Eye (tissue), 1 donor: ENCODE measurements at places on chromosomes 4 and X.
A peak's percentile ranks its signal among the peaks of the same experiment; 100 is the strongest.

GRCh38 chr4:107603430-107603829 is 116.6 kb downstream of the PAPSS1 start:
- no peak for DNase-seq

DNA sequence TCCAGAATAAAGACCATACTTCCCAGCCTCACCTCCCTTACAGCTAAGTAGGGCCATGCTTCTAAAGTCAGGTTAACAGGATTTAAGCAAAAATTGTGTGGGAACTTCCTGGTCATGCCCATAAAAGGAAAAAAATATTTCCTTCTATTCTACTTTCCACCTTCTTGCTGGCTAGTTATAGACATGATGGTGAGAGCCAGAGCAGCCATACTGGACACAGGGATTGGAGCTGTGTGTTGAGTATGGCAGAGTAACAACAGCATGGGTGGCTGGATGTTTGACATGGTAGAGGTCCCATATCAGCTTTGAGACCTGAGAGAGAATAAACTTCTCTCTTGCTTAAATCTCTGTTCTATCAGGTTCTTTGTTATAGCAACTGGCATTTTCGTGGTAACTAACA is 15.1 kb upstream of the CBR4 start:
- no peak for DNase-seq

- DNase-seq: no peak
These were observed 50.2 kb downstream of the ZNF827 start for GRCh38 chr4:145888393-145888792.

- no peak for DNase-seq
These were observed 52.7 kb downstream of the COX7B2 start for GRCh38 chr4:46856333-46856732.

GRCh38 chrX:46247456-46247855 is 297.8 kb downstream of the ZNF674 start:
- no peak for DNase-seq

- DNase-seq: no peak
These were observed 29.1 kb upstream of the DHX15 start for GRCh38 chr4:24613502-24613901.

DNA sequence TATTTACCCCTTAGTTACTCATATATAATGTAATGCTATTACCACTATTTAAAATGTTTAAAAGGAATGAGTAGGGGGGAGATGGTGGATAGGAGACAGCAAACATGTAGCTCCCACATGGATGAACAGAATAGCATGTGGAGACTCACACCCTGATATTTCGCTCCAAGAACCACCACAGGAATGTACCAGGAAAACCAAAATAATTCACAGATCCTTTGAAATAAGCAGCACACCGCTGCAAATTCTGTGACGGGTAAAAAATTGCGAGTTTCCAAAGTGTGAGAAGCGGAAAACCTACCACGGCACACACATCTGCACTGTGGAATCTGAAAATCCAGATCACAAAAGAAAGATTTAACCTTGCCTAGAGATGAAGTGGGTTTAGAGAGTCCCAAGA is 428.2 kb downstream of the TLL1 start:
- no peak for DNase-seq

- DNase-seq: no peak
These were observed 227.2 kb downstream of the COX18 start for GRCh38 chr4:72842323-72842722.

GRCh38 chr4:159280442-159281172 is 177.7 kb downstream of the RAPGEF2 start:
- no peak for DNase-seq

- DNase-seq: no peak
These were observed 909.4 kb downstream of the FSTL5 start for GRCh38 chr4:161254375-161254774.

- DNase-seq: no peak
These were observed 23.1 kb upstream of the GATB start for GRCh38 chr4:151783867-151784266.

- no peak for DNase-seq
These were observed 228.1 kb upstream of the ANXA3 start for GRCh38 chr4:78323439-78323838.

GRCh38 chr4:57071326-57071725 is 38.9 kb downstream of the IGFBP7 start:
- no peak for DNase-seq

GRCh38 chrX:118675966-118676349 is 51.4 kb upstream of the IL13RA1 start:
- DNase-seq: no peak

DNA sequence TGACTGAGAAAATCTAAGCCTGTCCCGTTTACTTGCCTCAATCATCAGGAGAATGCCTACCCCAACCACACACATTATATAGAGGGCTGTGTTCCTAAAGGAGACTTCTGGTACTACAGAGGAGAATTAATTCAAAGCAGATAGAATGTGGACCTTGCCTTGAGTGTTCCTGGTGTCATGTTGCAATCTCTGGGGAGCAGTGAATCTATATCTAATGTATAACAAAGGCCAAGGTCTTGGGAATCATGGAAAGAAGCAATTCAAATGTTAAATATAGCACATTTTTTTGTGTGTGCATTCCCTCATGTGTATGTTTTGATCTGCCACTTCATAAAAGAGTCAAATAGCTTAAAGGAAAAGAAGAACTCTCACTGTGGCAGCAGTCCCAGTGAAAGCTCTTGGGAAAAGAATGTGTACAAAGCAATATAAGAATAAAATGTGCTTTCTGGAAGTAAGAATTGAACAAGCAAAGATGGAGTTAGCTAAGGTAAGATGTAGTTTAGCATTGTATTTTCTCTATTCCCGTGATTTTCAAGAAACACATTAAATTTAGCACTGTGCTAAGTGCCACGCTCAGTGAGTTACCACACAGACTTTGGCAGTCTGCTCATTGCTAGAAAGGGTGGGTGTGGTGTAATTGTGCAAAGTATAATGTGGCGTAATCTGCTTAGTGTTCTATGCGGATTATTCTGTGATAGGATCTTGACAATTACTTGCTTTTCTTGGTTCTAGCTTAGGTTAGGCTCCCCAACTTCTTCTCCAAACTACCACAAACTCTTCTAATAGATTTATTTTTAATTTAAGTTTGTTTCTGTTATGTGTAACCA is 13.7 kb downstream of the ADH6 start:
- DNase-seq: peak; percentile 59

GRCh38 chr4:51867689-51868448 is 24.9 kb downstream of the DCUN1D4 start:
- no peak for DNase-seq

DNA sequence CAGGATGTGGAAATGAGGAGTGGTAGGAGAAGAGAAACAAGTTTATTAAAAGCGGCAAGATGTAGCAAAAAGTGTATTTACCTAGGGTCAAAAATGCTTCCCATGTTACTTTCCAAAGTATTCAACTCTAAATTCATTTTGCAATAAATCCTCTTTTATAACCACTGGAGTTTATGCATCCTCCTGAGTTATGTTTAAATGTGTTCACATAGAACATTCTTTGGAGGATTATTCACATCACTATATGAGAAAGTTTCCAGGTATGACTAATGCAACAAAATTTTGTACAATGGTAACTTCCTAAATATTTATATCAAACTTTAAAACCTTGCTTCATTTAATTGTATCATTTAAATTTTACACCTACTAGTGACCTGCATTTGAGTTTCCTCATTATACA is 870.6 kb upstream of the SLIT2 start:
- DNase-seq: no peak

DNA sequence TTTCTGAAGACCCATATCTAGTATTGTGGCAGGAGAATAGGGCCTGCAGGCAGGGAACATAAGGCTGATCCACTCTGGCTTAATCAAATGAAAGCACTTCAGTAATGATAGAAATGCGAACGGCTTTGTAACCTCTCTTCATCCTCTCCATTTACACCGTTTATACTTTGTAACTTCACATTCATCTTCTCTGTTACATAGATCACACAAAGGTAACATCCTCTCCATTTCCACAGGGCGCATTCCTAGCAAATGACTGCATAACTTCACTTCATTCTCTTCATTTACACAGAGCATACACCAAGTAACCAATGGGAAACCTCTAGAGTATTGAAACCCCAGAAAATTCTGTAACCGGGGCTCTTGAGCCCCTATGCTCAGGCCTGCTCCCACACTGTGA is 65.5 kb upstream of the SLC34A2 start:
- no peak for DNase-seq

DNA sequence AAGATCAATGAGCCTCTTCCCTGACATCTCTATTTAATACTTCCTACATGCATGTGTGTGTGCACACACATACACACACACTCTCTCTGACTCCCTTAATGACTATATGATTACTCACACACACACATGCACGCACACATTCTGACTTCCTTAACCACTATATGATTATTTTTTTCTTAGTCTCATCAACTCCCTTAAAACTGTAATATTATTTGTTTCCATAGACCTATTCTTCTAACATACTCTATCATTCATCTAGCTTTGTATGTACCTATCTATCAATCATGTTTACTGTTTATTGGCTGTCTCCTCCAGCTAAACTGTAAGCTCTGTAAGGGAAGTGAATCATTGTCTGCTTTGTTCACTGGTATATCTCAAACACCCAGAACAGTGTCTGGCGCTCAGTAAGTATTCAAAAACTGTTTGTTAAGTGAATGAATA is 236.6 kb downstream of the RASL11B start:
- no peak for DNase-seq
